Coronary artery (tissue), 2 donors: ENCODE measurements at places on chromosomes 4 and X.

- DNase-seq, result no peak
These were observed 484 bp downstream of the GALNTL6 start for GRCh38 chr4:171813526-171814250.

DNA sequence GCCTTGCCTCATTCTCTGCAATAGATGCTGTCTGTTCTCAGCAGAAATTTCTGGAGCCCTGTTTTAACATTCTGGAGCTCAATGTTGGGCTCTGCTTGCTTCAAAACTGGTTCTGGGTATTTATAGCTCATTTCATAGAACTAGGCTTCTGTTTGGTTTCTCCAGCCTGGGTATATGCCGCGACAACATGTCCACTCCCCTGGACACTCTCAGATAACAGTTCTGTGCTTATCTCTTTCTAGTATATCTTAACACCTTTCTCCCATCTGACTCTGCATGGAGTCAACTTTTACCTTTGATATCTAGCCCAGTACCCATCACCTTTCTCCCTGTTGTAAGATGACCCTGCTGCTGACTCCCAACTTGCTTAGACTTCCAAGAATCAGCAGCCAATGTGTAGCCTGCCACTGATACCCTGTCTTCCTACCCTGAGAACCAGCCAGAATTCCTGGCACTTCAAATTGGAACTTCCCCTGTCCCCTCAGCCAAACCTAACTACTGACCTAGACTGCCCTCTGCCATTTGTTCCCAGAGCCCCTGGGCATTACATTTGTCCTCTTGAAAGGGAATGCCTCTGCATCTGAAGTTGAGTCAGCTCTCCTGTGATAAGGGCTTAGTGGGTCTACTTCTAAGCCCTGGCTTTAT lies 20.6 kb downstream of the PAGE1 start:
- no peak for DNase-seq

DNA sequence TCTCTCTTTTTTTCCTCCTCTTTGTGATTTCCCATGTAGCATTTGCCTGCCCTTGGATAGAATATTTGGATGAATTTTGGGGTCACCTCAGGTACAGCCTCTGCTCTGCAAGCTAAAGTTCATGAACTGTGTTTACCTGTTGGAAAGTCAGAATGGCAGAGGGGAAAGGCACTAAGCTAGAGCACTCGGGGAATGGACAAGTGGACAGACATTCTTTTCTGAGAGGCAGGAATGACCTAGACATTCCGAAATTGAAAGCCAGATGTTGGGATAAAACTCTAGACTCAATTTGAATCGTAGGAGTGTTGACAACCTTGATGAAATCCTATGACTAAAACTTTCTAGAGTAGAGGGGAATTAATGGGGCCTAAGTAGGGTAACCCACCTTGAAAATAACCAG lies 56.1 kb downstream of the LUZP4 start:
- no peak for DNase-seq

- DNase-seq, result no peak
These were observed 30.0 kb upstream of the ANXA5 start for GRCh38 chr4:121726642-121727268.
